ENCODE measurements at places on chromosomes 5 and 9. TPM values are rescaled to one million over a fixed set of nuclear protein-coding genes. Genes with fewer than 3 reads are reported as not detected.

The PFN3 gene
- not detected for total RNA-seq

DNA sequence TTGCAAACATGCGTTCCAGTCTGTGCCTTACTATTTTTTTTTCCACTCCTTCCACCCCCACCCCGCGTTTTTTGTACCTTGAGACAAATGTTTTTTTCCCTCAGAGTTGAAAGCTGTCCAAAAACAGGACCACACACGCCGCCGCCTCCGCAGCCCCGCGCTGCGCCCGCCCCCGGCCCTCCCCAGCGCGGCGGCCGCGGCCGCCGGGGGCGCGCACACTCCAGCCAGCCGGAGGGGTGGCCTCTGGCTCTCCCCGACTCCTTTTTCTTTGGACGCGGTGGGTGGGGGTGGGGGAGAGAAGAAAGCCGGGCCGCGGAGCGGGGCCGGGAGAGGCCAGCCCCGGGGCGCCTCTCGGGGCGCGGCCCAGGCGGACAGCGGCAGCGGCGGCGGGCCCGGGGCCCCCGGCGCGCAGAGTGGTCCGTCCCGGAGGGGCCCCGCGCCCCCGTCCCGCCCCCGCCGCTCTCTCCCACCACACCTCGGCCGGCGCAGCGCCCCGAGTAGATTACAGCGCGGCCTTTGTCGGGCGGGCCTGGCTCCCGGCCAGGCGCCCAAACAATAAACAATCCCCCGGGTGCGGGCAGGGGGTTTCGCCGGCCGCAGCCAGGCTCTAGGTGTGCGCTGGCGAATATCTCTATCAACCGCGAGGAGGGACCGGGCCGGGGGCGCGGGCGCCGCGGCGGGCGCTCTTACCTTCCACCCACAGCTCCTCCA lies 10.9 kb downstream of the PTCH1 start:
- H3K4me3 ChIP-seq, result peak overlapping the region; percentile 91
- H3K36me3 ChIP-seq, result no peaks in the 10 kb centered on the region
- no peak for DNase-seq
- H3K4me1 ChIP-seq, result peaks cover 52% of the 10 kb centered on the region

The FOXD1 gene
- 0.68 TPM for total RNA-seq

- no peaks in the 10 kb centered on the region for H3K4me1 ChIP-seq
- H3K27ac ChIP-seq, result no peak overlapping the region
- DNase-seq, result no peak
Observed at GRCh38 chr9:96721303-96721702, 56.6 kb downstream of the ZNF510 start.

DNA sequence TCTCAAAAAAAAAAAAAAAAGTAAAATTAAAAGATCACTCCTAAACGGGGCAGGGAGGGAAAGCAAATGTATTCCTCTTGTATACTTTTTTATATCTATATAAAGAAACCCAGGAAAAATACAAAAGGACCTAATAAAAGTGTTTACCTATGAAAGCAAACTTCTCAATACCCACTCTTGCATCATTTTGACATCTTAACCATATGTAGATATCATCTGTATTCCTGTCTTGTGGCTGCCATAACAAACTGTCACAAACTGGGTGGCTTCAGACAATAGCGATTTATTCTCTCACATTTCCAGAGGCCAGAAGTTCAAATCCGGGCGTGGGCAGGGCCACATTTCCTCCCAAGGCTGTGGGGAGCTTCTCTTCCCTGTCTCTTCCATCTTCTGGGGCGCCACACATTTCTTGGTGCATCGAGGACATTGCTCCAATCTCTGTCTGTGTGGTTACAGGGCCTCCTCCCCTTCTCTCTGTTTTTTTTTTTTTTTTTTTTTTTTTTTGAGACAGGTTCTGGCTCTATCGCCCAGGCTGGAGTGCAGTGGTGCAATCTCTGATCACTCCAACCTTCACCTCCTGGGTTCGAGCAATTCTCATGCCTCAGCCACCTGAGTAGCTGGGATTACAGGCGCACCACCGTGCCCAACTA lies 58.4 kb upstream of the IL17B start:
- H3K27me3 ChIP-seq, result peaks cover 14% of the 10 kb centered on the region
- no peaks in the 10 kb centered on the region for H3K36me3 ChIP-seq
- H3K4me1 ChIP-seq, result peaks cover 10% of the 10 kb centered on the region
- DNase-seq, result no peak
- no peak overlapping the region for H3K4me3 ChIP-seq
- H3K27ac ChIP-seq, result no peak overlapping the region

- no peaks in the 10 kb centered on the region for H3K36me3 ChIP-seq
- H3K27ac ChIP-seq, result no peak overlapping the region
Observed at GRCh38 chr9:2727966-2728613, 10.8 kb downstream of the KCNV2 start.

The PCDHB4 gene
- total RNA-seq, result not detected

DNA sequence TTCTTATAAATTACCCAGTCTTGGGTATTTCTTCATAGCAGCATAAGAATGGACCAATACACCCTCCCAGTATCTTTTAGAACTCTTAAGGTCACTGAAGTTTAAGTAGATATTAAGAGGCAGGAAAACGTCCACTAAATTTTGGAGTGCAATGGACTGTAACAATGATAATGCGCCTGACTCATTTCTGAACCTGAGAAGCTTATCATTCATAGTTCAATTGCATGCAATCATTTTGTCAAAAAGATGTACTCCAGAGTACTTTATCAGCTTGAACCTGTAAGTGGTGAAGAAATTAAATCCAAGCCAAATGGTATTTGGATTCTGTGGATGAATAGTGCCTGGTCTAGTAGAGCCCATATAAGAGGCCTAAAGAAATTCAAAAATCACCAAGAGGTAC lies 196.5 kb upstream of the CDH9 start:
- no peak overlapping the region for H3K27ac ChIP-seq
- H3K4me1 ChIP-seq, result no peaks in the 10 kb centered on the region
- H3K4me3 ChIP-seq, result no peak overlapping the region
- no peaks in the 10 kb centered on the region for H3K27me3 ChIP-seq
- no peak for DNase-seq
- no peaks in the 10 kb centered on the region for H3K36me3 ChIP-seq

The C1QTNF2 gene
- total RNA-seq, result not detected

Data from T-cell (primary cell).